ENCODE measurements at places on chromosomes 2 and 18.

DNA sequence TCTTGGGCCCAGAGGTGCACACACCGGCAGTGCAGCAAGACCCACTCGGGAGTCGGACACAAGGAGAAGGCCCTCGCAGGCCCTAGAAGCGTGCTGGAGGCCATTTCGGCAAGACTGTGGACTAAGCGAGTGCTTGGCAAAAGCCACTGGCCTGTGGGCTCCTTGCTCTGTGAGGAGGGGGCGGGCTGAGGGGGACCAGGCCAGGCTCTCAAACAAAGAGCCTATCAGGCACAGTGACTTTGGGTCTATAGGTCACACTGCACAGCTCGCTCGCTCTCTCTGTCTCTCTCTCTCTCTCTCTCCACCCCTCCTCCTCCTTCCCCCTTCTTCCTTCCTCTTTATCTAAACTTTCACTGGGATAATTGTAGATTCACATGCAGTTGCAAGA lies 23.6 kb upstream of the ZCCHC2 start:
- DNase-seq, result no peak

- DNase-seq, result no peak
Observed at GRCh38 chr2:53220969-53221368, 546.6 kb upstream of the CHAC2 start.

DNA sequence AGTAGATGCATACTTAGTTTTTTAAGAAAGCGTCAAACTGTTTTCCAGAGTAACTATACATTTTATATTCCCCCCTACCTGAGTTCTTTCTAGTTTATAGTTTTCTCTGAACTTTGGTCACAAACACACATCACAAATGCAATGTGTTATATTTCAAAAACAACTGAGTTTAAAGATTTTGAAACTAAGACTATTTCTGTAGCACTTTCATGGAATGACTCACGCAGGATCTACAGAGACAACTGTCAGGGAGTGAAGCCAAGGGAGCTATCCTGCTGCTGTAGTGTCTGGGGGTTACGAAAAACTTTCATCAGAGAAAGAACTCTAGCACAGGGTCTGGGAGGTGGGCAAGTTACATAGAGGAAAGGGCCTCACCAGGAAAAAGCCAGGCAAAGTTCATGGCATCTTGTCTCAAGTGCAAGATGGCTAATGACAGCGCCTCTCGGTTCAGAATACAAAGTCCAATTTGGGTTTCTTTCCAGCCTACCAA lies 66.8 kb downstream of the UXS1 start:
- DNase-seq, result no peak

DNA sequence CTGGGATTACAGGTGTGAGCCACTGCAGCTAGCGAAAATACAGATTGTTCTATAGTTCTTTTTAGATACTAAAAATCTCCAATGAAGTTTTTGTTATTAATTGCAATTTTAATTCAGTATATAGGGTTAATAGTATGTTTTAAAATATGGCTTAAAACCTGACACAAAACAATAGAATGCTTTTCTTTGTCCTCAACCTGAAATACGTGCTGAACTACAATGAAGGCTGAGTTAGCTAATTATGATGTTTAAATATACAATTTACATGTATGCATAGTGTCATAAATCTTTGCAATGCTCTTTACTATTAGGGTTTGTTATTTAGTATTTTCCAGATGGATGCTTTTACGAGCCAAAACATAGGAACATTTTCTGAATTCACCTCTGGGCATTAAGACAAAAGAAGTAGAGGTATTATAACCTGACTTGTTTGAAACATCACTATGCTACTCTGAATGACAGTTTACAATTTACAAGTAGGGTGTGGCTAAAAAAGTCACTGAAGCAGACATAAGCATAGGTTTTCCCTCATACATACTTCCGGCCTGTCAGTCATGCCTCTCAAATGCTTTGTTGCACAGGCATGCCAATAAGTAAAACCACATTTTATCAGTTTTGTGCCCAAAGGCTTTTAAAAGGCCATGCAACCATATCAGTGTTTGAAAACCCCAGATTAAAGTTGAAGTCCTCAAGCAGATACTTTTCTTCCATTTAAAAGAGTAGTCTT lies 168.3 kb downstream of the OTX1 start:
- DNase-seq, result no peak

GRCh38 chr2:176269319-176270099 lies at the start of gene MTX2:
TSS of gene MTX2 (plus strand) at chr2:176269442. CDS start at chr2:176269630, 188 bp downstream.
- DNase-seq, result peak; percentile 33

DNA sequence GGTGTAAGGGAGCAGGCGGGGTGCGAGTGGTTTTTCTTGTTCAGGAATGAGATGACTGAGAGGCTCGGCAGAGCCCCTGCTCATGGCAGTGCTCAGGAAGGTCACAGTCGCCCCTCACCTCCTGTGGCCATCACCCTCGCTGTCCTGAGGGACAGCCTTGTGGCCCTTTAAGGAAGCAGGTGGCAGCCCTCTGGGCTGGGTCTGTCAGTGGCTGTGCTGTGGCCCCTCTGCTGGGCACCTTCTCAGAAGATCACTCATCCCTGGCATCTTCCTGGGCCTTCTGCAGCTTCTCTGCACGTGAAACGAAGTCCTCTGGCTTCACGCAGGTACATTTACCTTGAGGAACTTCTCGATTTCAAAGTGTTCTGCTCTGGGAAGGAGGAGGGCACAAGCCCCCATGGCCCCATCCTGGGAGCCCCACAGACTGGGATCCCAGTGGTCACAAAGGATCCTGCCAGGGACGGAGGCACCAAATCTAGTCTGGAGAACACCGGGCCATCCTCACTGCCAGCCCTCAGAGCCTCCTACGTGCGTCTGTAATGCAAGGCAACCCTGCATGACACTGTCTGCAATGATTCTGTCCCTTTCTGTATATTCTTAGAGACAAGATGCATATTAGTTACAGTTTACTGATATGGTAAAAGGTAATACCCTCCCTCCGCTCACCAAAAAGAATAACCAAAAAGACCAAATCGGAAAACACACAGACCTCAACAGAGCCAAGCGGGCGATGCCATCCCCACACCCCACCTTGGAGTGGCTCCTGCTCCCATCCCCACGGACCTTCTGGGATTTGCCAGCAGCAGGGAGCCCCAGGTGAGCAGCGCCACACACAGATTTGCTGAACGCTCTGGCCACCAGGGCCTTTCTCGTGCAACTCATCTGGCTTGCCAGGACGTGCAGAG lies 25.9 kb upstream of the FAHD2A start:
- no peak for DNase-seq
